ENCODE measurements at places on chromosomes 2 and 18. TPM values are rescaled to one million over a fixed set of nuclear protein-coding genes. Genes with fewer than 3 reads are reported as not detected.

- H3K27me3 ChIP-seq, result no peaks in the 10 kb centered on the region
- no peaks in the 10 kb centered on the region for H3K36me3 ChIP-seq
- H3K27ac ChIP-seq, result no peak overlapping the region
- no peak overlapping the region for H3K4me3 ChIP-seq
Observed at GRCh38 chr2:147097747-147098146, 747.1 kb upstream of the ACVR2A start.

GRCh38 chr2:197297772-197298318 is 12.7 kb downstream of the ANKRD44 start:
- no peaks in the 10 kb centered on the region for H3K27me3 ChIP-seq
- peaks cover 32% of the 10 kb centered on the region for H3K4me1 ChIP-seq
- no peak overlapping the region for H3K4me3 ChIP-seq
- no peak for DNase-seq

GRCh38 chr2:69716555-69717120 is 25.3 kb upstream of the ANXA4 start:
- H3K27ac ChIP-seq, result no peak overlapping the region
- H3K36me3 ChIP-seq, result no peaks in the 10 kb centered on the region
- H3K4me3 ChIP-seq, result no peak overlapping the region
- no peak for DNase-seq
- H3K4me1 ChIP-seq, result peaks cover 8% of the 10 kb centered on the region

GRCh38 chr2:8045081-8045614 is 636.7 kb upstream of the ID2 start:
- no peak overlapping the region for H3K4me3 ChIP-seq
- no peaks in the 10 kb centered on the region for H3K27me3 ChIP-seq
- no peaks in the 10 kb centered on the region for H3K36me3 ChIP-seq
- peak; percentile 91 for DNase-seq

- peaks cover 41% of the 10 kb centered on the region for H3K4me1 ChIP-seq
- H3K27me3 ChIP-seq, result no peaks in the 10 kb centered on the region
- DNase-seq, result no peak
Observed at GRCh38 chr2:109269706-109270504, 140.9 kb downstream of the SH3RF3 start.

SCYGR4 gene
- not detected for total RNA-seq

PRSS56 gene
- total RNA-seq, result not detected

IL36A gene
- not detected for total RNA-seq

SLC11A1 gene
- 32.0 TPM for total RNA-seq

LOXHD1 gene
- total RNA-seq, result 0.13 TPM
